Right atrium auricular region (tissue), 2 donors: ENCODE measurements at places on chromosomes 12 and 14.
A peak's percentile ranks its signal among the peaks of the same experiment; 100 is the strongest.

DNA sequence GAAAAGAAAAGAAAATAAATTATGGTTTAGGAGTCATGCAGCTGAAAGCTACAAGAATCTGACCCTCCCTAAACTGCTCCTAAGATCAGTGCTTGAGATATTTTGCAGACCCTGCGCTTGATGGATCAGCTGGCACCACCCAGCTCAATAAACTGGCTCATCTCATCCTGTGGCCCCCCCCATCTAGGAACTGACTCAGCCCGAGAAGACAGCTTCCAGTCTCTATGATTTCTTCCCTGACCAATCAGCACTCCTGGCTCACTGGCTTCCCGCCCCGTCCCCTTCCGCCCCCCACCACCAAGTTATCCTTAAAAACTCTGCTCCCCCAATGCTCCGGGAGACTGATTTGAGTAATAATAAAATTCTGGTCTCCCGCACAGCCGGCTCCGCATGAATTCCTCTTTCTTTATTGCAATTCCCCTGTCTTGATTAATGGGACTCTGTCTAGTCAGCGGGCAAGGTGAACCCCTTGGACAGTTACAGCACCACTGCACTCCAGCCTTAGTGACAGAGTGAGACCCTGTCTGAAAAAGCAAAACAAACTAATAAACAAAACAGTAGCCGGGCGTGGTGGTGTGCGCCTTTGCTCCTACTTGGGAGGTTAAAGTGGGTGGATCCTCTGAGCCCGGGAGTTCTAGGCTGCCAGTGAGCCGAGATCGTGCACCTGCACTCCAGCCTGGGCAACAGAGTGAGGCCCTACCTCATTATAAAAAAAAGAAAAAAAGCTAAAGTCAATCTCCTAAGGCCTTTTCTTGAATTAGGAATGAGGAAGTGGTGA, 24.5 kb upstream of the SPTLC2 start:
- DNase-seq, result no peak

DNA sequence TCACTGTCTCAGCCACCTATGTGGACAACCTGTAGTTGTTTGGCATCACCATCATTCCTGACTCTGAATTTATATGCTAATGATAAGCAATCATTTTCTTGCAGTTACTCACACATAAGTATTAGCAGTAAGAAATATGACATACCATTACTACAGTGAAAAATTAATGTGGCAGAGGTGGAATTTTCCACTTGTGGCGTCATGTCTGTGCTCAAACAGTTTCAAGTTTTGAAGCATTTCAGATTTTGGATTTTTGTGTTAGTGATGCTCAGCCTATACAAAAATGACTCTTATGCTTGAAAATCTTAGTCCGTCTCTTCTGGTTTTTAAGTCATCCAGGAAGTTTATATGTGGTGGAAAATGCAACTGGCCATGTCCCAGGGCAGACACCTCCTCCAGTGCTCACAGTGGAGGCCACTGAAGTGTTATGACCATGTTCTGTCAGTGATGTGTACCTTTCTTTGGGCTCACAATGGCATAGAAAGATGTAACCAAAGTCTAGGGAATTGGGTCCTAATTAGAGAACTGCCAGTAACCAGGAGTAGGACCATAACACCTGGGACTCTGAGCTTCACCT, 220.6 kb downstream of the SYT1 start:
- DNase-seq, result no peak

DNA sequence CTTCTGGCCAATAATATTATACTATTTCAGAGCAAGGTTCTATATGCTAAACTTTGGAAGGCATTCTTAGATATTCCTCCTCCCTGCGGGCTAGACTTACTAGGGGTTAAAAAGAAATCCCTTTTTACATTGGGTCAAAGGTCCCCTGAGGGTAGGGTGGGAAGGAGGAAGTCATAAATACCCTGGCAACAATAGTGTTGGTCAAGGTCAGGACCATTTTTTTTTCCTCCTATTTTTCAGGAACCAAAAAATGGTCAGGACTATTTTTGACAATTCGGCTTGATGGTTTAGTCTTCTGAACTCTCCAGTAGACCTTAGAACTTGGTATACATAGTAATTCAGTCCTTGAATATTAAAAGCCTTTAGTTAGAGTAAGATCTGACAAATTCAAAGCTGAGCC, 4.5 kb upstream of the NANOG start:
- DNase-seq, result no peak

DNA sequence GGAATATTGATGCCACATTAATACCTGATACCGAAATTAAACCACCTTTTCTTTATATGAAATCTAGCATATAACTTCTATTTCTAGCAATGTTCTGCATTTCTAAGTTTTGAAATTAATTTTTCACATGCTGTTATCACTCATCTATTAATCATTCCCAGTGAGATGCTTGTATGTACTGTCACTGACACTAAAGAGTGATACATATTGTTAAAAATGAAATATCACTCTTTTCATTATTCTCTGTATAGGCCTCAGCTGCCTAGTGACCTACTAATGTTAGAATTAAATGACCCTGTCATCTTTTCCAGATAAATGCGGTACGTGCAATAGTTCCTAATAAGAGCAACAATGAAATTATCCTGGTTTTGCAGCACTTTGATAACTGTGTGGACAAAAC, 49.7 kb upstream of the KCNH3 start:
- no peak for DNase-seq

GRCh38 chr14:94313991-94314655, 9.0 kb downstream of the SERPINA6 start:
- peak; percentile 58 for DNase-seq

- DNase-seq, result no peak
Observed at GRCh38 chr12:121637231-121637914, 11.0 kb downstream of the ORAI1 start.

DNA sequence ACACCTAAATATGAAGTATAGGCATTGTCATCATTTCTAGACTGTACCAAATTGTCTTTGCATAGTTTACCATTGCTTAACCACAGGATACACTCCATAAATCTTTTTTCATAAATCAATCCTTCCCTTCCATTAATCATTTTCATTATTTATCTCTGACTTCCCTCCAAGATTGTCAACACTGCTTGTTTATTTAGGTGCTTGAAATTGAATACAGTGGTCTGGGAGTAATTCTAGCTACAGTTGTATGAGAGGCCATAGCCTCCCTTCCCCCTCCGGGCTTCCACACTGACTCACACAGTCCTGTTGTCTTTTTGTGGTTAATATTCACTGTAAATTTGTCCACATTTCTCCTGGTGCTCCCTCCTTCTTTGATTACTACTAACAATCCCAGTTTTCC, 114.2 kb upstream of the ARID2 start:
- DNase-seq, result no peak

DNA sequence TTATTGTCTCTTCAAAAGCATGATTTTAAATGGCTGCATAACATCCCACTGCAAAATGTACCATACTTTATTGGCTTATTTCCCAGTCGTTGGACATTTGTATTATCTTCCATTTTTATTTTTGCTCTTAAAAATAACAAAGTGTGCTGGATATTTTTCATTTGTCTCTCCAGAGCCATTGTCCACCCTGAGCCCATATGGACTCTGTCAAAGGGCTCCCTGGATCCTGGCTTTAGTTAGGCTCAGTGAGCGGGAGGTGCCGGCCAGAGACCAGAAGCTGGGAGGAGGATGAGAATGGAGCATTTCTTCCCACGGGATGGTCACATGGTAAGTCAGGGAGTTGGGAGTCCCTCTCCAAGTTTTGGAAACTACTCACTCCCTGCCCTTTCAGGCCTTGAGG, 296.9 kb downstream of the NUAK1 start:
- DNase-seq, result no peak

DNA sequence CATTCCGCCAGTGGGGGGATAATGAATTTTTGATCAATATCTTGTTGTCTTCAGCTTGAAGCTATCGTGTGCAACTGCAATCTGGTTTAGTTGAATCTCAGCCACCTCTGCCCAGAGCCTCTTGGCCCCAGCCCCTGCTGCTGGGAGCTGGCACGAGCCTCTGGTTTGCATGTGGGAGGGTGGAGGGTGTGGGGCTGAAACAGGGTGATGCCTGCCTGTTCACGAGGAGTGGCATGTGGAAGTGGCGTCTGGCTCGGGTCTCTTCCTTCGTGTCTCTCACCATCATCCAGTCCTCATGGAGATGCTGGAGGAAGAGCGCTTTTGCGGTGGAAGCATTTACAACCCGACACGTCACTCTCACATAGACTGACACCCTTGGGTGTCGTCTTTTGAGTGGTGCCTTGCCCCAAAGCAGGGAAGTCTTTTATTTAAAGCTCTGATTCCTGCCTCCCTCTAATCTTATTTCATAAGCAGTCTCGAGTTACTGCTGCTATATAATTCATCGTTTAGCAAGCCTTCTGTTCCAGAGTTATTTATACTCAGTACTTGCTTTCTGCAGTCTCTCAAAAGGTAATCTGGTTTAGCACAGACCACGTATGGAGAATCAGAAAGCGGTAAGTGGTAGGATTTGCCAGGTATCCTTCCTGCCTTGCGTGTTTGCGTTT, 64.5 kb downstream of the AACS start:
- no peak for DNase-seq

DNA sequence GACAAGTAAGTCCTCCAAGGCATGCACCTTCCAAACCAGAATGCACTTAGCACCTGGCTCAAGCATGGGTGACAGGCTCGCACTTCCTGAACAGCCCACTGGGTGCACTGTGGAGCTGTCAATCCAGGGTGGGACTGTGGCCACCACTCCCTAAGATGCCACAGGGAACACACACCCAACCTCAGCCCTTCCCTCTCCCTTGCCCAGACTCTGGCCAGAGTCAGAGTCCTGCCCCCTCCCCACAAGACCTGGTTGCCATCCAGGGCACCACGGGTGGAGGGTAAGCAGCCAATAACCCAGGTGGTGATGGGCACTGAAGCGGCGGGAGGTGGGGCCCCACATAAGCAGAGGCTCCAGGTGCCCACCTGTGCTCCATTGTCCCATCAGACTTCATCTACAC, 160.6 kb downstream of the MYRFL start:
- DNase-seq, result no peak

DNA sequence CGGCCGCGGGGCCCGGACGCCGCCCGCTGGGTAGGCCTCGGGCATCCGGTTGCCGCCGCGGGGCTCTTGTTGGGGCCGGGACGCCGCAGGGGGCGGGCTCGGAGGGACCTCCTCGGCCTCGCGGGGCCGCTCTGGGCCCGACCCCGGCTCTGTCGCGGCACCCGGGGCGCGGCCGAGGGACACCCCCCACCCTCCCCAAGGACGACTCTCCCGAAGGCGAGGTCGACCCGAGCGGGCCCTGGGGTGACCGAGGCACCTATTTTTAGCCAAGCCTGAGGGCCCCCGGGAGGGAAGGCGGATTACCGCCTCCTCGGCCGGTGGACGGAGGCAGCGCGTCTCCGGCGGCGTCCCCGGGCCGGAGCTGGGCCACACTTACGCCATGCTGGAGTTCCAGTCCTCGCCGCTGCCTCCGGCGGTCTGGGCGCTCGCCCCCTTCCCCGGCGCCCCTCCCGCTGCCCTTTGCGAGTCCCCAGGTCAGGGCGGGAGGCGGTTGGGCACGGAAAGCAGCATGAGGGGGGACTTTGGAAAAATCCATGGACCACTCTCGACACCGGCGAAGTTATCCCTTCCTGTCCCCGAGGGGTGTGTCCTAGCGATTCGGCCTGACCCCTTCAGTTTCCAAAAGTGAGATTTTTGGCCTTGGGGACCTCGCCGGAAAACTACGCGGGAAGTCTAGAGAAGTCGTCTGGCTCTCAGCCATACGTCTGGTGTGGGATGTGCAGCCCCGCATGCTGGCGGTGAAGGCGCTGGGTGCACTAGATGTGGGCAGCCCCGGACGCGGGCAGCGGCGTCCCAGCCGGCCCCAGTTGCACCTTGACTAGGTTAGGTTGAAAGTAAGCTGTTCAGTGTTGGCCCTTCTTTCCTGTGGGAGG, 699 bp downstream of the KTN1 start:
- DNase-seq, result peak; percentile 59

DNA sequence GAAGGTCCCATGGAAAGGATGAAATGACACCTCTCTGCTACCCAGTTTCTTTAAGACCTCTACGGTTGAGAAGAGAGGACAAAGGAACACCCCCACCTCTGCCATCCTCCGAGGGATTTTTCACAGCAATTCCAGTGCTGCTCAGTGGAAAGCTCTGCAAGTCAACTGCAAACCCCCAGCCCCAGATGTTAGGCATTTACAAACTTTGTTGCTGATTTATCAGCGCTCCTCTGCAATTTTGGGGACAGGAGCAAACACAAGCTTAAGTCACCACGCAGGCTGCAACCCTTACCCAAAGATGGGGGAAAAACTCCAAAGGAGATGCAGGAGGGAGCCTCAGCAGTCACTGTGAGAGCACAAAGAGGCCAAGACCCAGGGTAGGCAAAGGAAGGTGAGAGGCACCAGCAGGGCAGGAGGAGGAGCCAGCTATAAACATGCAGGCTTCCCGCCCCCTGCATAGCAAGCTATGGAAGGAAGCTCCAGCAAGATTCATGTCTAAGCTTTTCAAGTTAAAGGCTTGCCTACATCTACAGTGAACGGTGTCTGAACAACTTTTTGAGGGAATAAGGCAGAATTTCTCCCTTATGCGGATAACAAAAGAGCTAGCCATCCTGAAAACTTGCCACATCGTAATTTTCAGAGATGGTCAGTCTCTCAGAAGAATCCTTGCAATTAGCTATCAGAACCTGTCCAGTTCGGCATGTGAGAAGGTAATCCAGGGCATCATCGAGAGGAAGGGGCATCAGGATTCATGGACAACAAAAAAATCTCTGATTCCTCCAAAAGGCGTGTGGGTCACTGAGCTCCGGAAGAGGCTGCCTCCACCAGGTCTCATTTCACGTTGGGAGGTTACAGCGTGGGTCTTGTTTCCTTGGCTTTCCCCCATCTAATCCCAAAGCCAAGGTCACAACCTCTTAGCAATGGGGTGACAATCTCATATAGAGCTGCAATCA, 3.9 kb downstream of the CTDSP2 start:
- DNase-seq, result no peak

DNA sequence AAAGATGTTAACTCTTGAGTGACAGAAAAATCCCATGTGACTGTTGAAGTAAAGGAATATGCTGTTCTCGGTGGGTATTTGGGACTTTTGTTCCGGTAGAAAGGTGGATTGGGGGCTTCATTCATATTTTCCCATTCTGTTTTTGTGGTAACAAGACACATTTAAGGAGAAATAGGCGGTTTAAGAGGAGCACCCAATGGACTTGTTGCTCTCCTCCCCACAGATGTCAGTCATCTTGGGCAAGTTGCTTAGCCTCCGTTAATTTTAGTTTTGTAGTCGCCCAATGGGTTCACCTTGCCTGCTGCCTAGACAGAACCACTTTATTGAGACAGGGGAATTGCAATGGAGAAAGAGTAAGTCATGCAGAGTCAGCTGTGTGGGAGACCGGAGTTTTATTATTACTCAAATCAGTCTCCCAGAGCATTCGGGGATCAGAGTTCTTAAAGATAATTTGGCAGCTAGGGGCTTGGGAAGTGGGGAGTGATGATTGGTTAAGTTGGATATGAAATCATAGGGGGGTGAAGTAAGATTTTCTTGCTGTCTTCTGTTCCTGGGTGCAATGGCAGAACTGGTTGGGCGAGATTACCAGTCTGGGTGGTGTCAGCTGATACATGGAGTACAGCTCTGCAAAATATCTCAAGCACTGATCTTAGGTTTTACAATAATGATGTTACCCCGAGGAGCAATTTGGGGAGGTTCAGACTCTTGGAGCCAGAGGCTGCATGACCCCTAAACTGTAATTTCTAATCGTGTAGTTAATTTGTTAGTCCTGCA, 50.3 kb downstream of the SLC38A1 start:
- DNase-seq, result no peak

GRCh38 chr12:82817368-82817767, 130.7 kb downstream of the TMTC2 start:
- no peak for DNase-seq
